ENCODE measurements at places on chromosomes 5 and 9.

- DNase-seq: no peak
Measured at GRCh38 chr9:4832786-4833579, 40.2 kb downstream of the RCL1 start.

GRCh38 chr5:140108093-140109017, 5.6 kb upstream of the PURA start:
- no peak for DNase-seq

GRCh38 chr9:132020272-132020671, 59.4 kb downstream of the MED27 start:
- no peak for DNase-seq

DNA sequence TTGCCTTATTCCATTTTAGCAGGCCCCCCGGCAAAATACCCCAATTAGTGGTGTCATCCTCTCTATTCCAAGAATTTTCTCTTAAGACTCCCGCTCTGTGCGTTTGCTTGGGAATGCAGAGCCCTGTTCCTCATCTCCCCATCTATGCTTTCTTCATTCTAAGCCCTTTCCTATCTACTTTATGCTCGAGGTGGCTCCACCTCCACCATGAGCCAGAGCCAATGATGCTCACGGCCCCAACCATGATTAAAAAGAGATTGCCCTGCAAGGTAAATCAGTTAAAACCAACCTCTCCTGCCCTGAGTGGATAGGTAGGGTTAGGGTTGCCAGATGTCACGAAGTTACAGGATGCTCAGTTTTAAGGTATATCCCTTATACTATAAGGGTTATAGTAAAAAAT, 677 bp upstream of the TXNDC15 start:
- DNase-seq: no peak

- no peak for DNase-seq
Measured at GRCh38 chr5:163963881-163964280, 458.5 kb downstream of the MAT2B start.

- DNase-seq: no peak
Measured at GRCh38 chr9:90137801-90138200, 504.8 kb downstream of the DIRAS2 start.

DNA sequence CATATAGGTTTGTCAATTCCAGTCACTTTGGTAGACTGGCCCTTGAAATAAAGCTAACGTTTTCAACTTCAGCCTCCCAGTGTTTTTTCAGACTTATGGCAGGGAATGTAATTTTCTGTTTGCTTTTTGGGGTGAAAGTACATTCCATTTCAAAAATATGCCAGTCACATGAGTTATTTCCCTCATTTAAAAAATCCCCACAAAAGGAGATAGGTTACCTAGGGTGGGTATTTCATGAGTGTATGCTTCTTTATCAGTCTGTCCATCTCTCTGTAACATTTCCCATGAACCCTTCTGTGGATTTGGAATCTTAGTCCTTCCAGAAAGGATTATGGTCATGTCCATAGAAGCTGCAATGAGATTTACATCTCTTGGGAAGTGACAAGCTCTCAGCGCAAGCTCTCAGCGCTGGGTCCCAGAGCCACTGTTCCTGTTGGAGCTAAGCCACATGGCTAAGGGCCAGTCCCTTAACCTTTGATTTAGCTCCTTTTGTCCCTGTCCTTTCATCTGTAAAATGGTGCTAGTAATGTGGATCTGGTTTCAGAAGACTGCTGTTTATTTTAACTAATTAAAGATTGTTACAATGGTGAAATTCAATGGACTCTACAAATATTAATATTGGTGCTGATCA, 294.9 kb downstream of the NR3C1 start:
- DNase-seq: no peak

- no peak for DNase-seq
Measured at GRCh38 chr5:74056789-74057164, 430.8 kb downstream of the ARHGEF28 start.

DNA sequence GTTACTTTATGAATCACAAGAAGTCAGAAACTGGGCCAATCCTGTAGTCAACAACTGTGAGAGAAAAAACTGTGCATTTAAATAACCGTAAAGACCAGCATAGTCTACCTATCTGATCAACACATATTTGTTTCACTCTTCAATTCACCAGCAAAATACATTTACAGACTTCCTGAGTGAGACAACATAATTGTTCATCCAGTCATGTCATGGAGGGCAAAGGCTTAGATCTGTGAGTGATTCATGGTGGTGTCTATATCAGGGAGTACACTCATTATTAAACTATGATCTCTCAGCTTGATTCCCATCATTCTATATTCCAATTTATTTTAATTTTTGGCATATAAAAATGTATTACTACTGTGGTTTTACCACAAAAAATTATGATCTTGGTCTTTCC, 694.6 kb downstream of the DNAH5 start:
- DNase-seq: no peak

Measured in GM12864 (cell line).